Naive thymus-derived CD8-positive, alpha-beta T cell (primary cell): ENCODE measurements at places on chromosomes 3 and 15. TPM values are rescaled to one million over a fixed set of nuclear protein-coding genes. Genes with fewer than 3 reads are reported as not detected.

DNA sequence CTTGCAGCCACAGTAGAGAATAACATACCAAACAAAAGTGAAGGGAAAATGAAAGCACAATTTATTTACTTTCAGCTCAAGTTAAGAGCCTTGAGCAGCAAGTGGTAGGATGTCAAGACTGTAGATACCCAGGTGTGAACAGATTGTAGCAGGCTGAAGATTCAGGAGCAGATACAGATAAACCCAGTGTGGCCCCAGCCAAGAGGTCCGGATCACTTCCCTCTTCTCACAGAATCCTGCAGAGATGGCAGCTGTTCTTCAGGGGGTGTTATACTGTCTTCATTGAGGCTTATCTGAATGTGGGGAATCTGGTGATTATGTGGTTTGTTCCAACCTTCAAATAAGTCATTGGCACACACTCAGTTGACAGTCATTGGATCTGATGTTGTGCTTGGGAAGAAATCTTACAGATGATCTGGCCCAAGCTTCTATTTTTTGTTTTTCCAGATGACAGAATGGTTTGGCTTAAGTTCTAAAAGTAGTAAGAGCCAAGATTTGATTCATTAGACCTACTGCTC lies 2.2 kb downstream of the STARD9 start:
- H3K4me1 ChIP-seq: peaks cover 17% of the 10 kb centered on the region
- H3K27me3 ChIP-seq: no peaks in the 10 kb centered on the region
- H3K4me3 ChIP-seq: no peak overlapping the region
- no peak for DNase-seq
- H3K36me3 ChIP-seq: no peaks in the 10 kb centered on the region

DNA sequence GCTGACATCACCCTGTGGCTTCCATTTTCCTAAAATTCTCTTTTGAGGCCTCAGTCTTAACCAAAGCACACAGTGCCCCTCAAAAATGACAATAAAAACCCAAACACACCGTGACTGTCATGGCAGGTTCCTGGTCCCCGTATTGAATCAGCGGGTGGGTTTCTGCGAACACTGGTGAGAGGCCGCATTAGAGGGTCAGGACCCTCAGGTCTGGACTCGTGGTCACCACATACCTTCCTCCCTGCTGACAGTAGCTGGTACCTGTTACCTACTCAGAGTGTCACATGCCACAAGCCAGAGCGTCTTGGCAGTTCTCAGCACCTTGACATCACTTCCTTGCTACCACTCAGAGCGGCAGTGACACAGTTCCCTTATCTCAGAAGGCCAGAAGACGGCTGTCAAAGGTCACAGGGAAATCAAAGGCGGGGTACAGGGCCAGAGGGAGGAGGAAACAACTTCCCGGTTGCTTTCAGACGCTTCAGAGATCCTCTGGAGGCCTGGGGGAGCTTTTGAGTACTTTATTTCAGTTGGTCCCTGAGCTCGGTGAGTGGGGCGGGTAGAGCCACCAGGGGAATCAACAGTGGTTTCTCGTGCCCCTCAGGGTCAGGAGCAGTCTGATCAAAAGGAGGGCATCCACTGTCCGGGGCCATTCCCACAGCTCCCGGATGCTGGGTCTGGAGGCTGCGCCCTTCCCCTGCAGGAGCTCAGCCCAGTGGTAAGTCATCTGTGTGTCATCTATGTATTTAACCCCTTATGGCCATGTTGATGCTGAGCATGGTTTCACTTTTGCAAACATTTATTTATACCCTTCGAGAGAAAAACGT lies at the start of the genes CCR5AS and CCRL2:
Gene CCR5AS (minus strand): TSS at position 279 of the 824 bp plus-strand sequence.
Gene CCRL2 (plus strand): TSS at position 472 of the 824 bp plus-strand sequence. CDS start 821 bp downstream, outside the sequence.
- peak within 1 kb of the TSS; percentile 87 for H3K4me3 ChIP-seq
- H3K27me3 ChIP-seq: no peaks in the 10 kb centered on the region
- H3K4me1 ChIP-seq: peaks cover 38% of the 10 kb centered on the region
- H3K36me3 ChIP-seq: no peaks in the 10 kb centered on the region
- H3K27ac ChIP-seq: peak within 1 kb of the TSS; percentile 88

GRCh38 chr3:8662594-8662993 lies 18.0 kb upstream of the SSUH2 start:
- H3K27me3 ChIP-seq: peaks cover 18% of the 10 kb centered on the region
- no peak overlapping the region for H3K4me3 ChIP-seq
- DNase-seq: no peak
- no peak overlapping the region for H3K27ac ChIP-seq

DNA sequence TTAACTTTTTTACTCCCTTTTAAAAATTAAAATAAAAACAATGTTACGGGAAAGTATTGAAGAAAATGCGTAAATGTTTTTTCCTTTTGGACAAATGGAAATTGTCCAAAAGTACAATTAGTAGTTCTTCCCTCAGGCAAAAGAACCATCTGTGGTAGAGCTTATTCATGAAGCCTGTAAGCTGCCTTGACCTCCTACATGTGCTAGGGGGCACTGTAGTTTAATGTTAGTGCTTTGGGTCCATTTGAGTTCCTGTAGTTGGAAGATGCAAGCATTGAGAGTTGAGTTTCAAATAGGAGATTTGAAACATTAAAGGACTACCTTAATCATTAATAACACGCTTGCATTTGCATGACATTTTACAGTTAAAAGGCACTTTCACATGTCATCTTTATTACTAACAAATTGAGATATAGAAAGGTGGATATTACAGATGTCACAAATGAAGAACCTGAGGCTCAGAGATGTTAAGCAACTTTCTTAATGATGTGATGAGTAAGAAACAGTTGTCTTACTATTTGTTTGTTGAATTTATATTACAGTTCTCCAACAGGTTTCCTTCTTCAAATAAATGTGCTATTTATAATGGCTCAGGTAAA lies 1.8 kb upstream of the ZNF385D start:
- peaks cover under 1% of the 10 kb centered on the region for H3K36me3 ChIP-seq
- no peak overlapping the region for H3K27ac ChIP-seq
- peaks cover 6% of the 10 kb centered on the region for H3K27me3 ChIP-seq
- DNase-seq: no peak
- no peaks in the 10 kb centered on the region for H3K4me1 ChIP-seq

GRCh38 chr3:112030901-112031300 lies 3.6 kb upstream of the TMPRSS7 start:
- H3K27me3 ChIP-seq: no peaks in the 10 kb centered on the region
- H3K4me1 ChIP-seq: no peaks in the 10 kb centered on the region
- no peak for DNase-seq
- H3K36me3 ChIP-seq: no peaks in the 10 kb centered on the region

DNA sequence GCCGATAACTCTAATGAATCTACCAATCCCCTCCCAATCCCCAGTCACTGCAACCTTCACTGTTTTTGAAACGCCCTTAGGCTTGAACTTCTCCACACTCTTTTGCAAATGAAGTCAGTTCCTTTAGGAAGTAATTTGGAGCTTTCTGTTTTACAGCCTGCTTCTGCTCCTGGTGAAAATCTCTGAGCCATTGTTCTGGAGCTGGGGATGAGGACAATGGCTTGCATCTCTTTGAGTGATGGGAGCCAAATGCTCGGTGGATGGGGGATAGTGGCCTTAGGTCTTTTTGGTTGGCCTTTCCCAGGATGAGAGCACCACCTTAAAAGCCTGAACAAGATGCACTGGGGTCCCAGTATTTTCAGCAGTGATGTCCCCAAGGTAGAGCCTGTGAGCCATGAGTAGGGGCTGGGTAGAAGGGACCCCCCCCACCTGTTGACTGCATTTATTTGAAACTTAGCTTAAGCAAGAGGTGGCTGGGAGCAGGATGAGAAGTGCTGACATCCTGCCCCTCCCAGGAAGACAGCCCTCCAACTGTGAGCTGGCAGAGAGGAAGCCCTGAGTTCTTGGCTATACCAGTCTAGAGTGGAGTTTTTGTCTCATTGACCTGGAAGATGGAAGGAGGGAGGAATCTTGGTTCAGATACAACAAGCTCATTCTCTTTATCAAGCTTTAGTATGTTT lies 7.6 kb upstream of the MYO5C start:
- no peak overlapping the region for H3K27ac ChIP-seq
- peaks cover 4% of the 10 kb centered on the region for H3K27me3 ChIP-seq
- no peak for DNase-seq
- H3K36me3 ChIP-seq: peaks cover 5% of the 10 kb centered on the region
- peaks cover 2% of the 10 kb centered on the region for H3K4me1 ChIP-seq

Gene EID1
- polyA plus RNA-seq: 117 TPM

DNA sequence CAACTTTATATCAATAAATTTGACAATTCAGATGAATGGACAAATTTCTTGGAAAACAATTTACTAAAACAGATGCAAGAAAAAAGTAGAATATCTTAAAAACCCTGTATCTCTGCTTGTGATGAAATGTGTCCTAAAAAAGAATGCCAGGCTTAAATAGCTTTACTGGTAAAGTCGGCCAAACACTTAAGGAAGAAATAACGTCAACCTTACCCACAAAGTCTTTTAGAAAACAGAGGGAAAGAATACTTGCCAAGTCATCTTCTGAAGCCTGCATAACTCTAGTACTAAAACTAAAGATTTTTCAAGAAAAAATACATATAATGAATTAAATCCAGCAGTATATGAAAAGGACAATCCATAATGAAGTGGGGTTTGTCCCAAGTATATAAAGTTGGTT lies 111.1 kb downstream of the RASA2 start:
- H3K27me3 ChIP-seq: no peaks in the 10 kb centered on the region
- H3K27ac ChIP-seq: no peak overlapping the region
- no peak for DNase-seq
- no peaks in the 10 kb centered on the region for H3K4me1 ChIP-seq

DNA sequence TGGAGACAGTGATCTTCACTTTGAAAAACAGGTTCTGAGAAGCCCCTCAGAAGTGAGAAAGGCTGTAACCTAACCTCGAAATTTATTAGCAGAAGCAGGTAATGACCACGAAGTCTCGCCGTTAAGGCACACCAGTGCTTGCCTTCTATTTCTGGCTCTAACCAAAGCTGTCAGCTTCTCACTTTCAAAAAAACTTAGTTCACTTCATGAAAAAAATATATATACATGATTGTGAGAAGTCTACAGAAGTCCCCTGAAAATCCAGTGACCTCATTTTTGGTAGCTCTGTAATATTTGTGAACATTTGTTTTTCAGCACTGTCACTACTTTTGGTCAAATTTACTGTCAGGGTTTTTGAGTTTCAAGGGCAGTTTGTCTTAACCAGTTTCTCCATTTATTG lies 19.1 kb upstream of the AKAP13 start:
- H3K4me3 ChIP-seq: no peak overlapping the region
- no peaks in the 10 kb centered on the region for H3K27me3 ChIP-seq
- H3K27ac ChIP-seq: peak overlapping the region; percentile 55

Gene ANKRD34C
- polyA plus RNA-seq: not detected

- H3K36me3 ChIP-seq: no peaks in the 10 kb centered on the region
- no peak overlapping the region for H3K4me3 ChIP-seq
- H3K27ac ChIP-seq: no peak overlapping the region
- DNase-seq: no peak
- no peaks in the 10 kb centered on the region for H3K4me1 ChIP-seq
- H3K27me3 ChIP-seq: peaks cover 4% of the 10 kb centered on the region
Observed at GRCh38 chr15:59457103-59457502, 19.1 kb downstream of the FAM81A start.

Gene BFSP2
- not detected for polyA plus RNA-seq

DNA sequence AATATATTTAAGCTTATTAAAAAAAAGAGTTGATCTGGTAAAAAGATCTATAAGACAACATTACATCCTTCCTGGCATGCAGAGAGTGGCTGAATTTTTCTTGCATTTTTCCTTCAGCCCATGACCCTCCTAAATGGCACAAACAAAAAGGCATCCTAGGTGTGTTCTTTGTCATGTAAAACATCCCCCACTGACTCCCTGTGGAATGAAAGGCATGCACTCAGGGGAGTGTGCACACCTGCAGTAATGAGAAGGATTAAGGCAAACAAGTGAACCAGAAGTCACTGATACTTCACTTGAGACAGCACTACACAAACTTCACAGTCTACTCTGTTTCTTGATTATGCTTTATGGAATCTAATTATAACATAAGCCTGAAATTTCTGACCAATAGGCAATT lies 195.0 kb downstream of the RBMS3 start:
- no peak overlapping the region for H3K4me3 ChIP-seq
- H3K36me3 ChIP-seq: no peaks in the 10 kb centered on the region
- H3K27ac ChIP-seq: no peak overlapping the region

GRCh38 chr3:43043071-43043766 lies 62.7 kb downstream of the POMGNT2 start:
- DNase-seq: no peak
- H3K4me3 ChIP-seq: no peak overlapping the region
- H3K27me3 ChIP-seq: no peaks in the 10 kb centered on the region
- no peak overlapping the region for H3K27ac ChIP-seq
- peaks cover under 1% of the 10 kb centered on the region for H3K36me3 ChIP-seq
- H3K4me1 ChIP-seq: peaks cover 5% of the 10 kb centered on the region

DNA sequence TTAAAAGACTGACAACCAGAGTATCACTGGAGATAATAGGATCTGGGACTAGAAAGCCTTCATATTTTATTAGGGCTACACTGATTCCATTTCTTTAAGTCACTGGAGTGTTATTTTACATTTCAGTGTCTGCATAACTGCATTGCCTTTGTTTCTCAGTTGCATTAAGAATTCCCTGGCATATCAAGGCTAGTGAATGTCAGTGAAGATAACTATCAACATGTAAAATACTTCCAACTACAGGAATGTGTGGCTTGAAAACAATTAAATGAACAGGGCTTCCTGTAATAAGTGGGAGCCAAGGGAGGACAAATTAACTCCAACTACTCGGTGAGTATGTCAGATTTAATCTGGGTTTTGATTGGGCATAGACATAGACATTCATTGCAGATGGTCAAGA lies 628.5 kb downstream of the ROBO2 start:
- no peak overlapping the region for H3K4me3 ChIP-seq
- no peak for DNase-seq
- H3K36me3 ChIP-seq: no peaks in the 10 kb centered on the region
- no peaks in the 10 kb centered on the region for H3K4me1 ChIP-seq

Gene MNS1
- not detected for polyA plus RNA-seq

Gene LIPH
- polyA plus RNA-seq: not detected

DNA sequence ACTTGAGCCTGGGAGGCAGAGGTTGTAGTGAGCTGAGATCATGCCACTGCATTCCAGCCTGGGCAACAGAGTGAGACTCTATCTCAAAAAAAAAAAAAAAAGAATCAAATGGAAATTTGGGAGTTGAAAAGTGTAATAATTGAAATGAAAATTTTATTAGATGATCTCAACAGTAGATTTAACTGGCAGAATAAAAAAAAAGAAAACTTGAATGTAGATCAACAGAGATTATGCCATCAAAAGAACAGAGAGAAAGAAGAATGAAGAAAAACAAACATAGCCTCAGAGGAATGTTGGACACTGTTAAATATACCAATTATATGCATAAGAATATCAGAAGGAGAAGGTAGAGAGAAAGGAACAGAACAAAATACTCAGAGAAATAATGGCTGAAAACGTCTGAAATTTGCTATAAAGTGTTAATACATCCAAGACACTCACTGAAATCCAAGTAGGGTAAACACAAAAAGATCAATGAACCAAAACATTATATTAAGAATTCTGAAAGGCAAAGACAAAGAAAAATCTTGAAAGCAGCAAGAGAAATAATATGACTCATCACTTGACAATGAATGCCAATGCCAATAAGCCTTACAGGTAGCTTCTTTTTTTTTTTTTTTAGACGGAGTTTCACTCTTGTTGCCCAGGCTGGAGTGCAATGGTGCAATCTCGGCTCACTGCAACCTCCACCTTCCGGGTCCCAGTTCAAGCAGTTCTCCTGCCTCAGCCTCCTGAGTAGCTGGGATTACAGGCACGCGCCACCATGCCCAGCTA lies 14.6 kb upstream of the ELP6 start:
- no peak for DNase-seq
- no peaks in the 10 kb centered on the region for H3K27me3 ChIP-seq
- no peaks in the 10 kb centered on the region for H3K36me3 ChIP-seq

Gene CRYGS
- polyA plus RNA-seq: 0.24 TPM

Gene CHRNA3
- not detected for polyA plus RNA-seq

GRCh38 chr15:45827275-45827674 lies 192.4 kb downstream of the SQOR start:
- no peaks in the 10 kb centered on the region for H3K4me1 ChIP-seq
- H3K27ac ChIP-seq: no peak overlapping the region
- H3K4me3 ChIP-seq: no peak overlapping the region

Gene SLC28A2
- polyA plus RNA-seq: not detected
